ENCODE measurements at places on chromosomes 6 and 20. TPM values are rescaled to one million over a fixed set of nuclear protein-coding genes. Genes with fewer than 3 reads are reported as not detected.

Gene EPPIN
- total RNA-seq, result not detected

DNA sequence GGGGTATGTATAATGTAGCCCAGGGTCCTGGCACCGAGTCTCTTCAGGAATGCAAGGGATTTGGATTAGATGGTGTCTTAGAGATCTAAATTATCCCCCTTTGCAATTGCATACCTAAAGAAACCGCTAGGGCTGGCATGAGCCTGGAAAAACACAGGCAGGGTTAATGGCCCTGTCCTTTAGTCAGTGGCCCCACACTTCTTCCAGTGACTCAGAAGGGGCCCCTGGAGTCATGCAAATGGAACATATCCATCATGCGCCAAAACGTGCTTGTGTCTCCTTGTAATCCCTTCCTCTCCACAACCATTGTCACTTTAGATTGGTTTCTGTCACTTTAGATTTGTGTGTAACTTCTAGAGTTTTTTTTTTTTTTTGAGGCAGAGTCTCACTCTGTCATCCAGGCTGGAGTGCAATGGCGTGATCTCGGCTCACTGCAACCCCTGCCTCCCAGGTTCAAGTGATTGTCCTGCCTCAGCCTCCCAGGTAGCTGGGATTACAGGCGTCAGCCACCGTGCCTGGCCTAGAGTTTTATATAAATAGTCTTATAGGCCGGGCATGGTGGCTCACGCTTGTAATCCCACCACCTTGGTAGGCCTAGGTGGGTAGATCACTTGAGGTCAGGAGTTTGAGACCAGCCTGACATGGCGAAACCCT, 8.7 kb upstream of the MYBL2 start:
- no peak for DNase-seq

DNA sequence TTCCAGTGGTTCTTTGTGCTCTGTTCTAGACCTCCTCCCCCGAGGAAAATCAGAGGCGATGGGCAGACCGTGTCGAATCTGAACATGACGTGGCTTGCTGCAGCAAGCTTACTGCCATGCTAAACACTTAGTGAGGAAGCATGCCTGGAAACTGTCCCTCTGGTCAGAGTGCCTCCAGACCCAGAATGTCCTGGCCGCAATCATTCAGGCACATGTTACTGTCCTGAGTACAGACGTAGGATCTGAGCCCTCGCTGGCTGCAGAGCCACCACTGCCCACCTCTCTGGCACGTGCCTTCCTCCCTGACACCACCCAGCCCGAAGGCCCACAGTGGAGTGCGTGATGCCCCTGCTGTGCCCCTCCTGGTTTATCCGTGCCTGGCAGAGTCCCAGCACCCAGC, 163.6 kb downstream of the SYNDIG1 start:
- no peak for DNase-seq

Gene HCRTR2
- not detected for total RNA-seq

Gene ZNF512B
- 10.8 TPM for total RNA-seq

- no peak for DNase-seq
Observed at GRCh38 chr6:33278392-33278741, 1.4 kb downstream of the B3GALT4 start.

DNA sequence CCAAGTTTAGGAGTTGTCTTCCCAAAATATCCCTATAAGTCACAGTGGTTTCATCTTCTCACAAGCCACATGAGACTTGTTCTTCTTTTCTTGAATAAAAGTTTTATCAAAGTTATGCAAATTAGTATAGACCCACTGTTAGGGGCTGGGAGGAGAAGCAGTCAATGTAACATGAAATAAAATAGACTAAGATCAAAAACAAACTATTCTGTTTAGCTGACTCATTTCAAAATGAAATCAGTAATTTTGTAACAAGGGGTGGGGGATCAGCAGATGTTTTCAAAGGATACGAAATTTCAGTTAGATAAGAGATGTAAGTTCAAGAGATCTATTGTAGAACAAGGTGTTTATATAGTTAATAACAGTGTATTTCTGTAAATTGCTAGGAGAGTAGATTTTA, 339.6 kb upstream of the PRDM1 start:
- no peak for DNase-seq

- no peak for DNase-seq
Observed at GRCh38 chr6:137823826-137824555, 43.1 kb upstream of the TNFAIP3 start.

GRCh38 chr6:98716341-98716740, 118.0 kb upstream of the POU3F2 start:
- DNase-seq, result no peak

GRCh38 chr6:138562691-138563090, 63.4 kb upstream of the NHSL1 start:
- DNase-seq, result no peak

Gene MEP1A
- not detected for total RNA-seq

Gene HACE1
- total RNA-seq, result 24.0 TPM

Gene C4A
- total RNA-seq, result 146 TPM

Gene CGA
- total RNA-seq, result not detected

- no peak for DNase-seq
Observed at GRCh38 chr6:40903456-40903855, 135.6 kb downstream of the UNC5CL start.

Gene TTK
- 0.45 TPM for total RNA-seq
